ENCODE measurements at places on chromosomes 12 and 14.

DNA sequence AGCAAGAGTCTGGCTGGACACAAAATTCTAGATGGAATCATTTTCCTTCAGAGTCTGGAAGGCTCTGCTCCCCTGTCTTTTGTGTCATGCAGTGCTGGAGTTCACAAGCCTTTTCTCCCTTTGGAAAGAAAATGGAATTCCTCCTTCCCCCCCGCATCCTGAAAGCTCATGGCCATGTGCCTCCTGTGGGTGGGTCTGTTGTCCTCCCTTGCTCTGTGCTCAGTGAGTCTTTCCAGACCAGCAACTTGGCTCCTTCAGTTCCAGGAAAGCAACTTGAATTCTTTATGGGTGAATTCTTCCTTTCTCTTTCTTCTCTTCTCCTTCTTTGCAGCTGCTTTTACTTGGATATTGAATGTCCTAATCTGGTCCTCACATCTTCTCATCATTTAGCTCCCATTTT lies 70.2 kb downstream of the TUNAR start:
- H3K4me3 ChIP-seq = no peak overlapping the region
- H3K4me1 ChIP-seq = no peaks in the 10 kb centered on the region
- DNase-seq = no peak

DNA sequence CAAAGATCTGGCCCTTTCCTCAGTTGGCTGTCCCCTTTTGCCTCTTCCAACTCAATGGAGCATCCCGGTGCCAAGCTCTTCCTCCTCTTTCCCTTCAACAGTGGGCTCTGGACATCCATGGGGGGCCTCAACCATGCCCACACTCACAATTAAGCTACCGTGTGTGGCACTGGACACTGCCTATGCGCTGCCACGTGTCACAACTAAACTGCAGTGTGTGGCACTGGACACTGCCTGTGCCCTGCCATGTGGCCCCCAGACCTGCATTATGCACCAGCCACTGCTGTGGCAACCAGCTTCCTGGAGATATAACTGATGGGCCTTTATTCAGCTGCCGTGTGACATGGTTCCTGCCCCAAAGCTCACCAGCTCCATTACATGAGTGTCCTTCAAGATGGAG lies 179.1 kb downstream of the KCNA5 start:
- H3K36me3 ChIP-seq = no peaks in the 10 kb centered on the region
- no peak for DNase-seq
- no peak overlapping the region for H3K4me3 ChIP-seq
- H3K27me3 ChIP-seq = no peaks in the 10 kb centered on the region
- H3K27ac ChIP-seq = no peak overlapping the region
- no peaks in the 10 kb centered on the region for H3K4me1 ChIP-seq

GRCh38 chr12:117890137-117890536 lies 78.7 kb downstream of the KSR2 start:
- H3K36me3 ChIP-seq = no peaks in the 10 kb centered on the region
- H3K4me1 ChIP-seq = no peaks in the 10 kb centered on the region
- DNase-seq = no peak
- no peaks in the 10 kb centered on the region for H3K27me3 ChIP-seq
- H3K4me3 ChIP-seq = no peak overlapping the region

GRCh38 chr12:26769611-26770010 lies 63.4 kb downstream of the ITPR2 start:
- H3K27me3 ChIP-seq = no peaks in the 10 kb centered on the region
- H3K4me3 ChIP-seq = no peak overlapping the region

DNA sequence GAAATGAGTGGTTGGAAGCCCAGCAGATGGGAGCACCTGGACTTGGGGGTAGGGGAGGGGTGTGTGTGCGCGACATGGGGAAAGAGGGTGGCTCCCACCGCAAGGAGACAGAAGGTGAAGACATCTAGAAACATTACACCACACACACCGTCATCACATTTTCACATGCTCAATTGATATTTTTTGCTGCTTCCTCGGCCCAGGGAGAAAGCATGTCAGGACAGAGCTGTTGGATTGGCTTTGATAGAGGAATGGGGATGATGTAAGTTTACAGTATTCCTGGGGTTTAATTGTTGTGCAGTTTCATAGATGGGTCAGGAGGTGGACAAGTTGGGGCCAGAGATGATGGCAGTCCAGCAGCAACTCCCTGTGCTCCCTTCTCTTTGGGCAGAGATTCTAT lies 9.2 kb downstream of the GABARAPL1 start:
- DNase-seq = no peak
- peak overlapping the region; percentile 56 for H3K27ac ChIP-seq
- no peak overlapping the region for H3K4me3 ChIP-seq
- H3K27me3 ChIP-seq = no peaks in the 10 kb centered on the region

GRCh38 chr12:8675591-8676036 lies 13.0 kb upstream of the MFAP5 start:
- no peak overlapping the region for H3K27ac ChIP-seq
- no peak for DNase-seq
- H3K4me3 ChIP-seq = no peak overlapping the region
- no peaks in the 10 kb centered on the region for H3K36me3 ChIP-seq

GRCh38 chr12:91695964-91696363 lies 449.7 kb downstream of the BTG1 start:
- no peak overlapping the region for H3K27ac ChIP-seq
- no peaks in the 10 kb centered on the region for H3K27me3 ChIP-seq
- H3K4me3 ChIP-seq = no peak overlapping the region
- H3K36me3 ChIP-seq = no peaks in the 10 kb centered on the region

GRCh38 chr12:31386364-31386777 lies 60.4 kb upstream of the SINHCAF start:
- H3K4me1 ChIP-seq = no peaks in the 10 kb centered on the region
- no peak overlapping the region for H3K27ac ChIP-seq
- no peak overlapping the region for H3K4me3 ChIP-seq

DNA sequence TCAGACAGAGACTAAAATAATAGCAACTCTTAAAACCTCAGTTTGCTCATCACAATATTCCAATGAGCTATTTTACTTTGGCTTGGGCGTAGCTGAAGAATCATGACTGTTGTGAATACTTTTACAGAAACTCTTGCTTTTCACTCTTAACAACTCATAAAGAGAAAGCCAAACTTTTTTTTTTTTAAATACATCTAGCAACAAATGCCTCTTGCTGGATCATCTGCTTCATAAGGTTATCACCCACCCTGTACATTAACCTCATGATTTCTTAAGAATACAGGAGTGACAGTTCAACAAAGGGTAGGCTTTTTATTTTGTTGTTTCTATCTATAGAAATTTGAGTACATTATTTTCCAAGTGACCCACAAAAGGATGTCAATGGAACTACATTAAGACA lies 307.4 kb upstream of the DDHD1 start:
- no peak overlapping the region for H3K4me3 ChIP-seq
- no peaks in the 10 kb centered on the region for H3K36me3 ChIP-seq
- H3K27me3 ChIP-seq = no peaks in the 10 kb centered on the region
- DNase-seq = no peak

GRCh38 chr12:116502141-116502725 lies 56.9 kb upstream of the MAP1LC3B2 start:
- no peak for DNase-seq
- H3K27ac ChIP-seq = no peak overlapping the region
- no peaks in the 10 kb centered on the region for H3K27me3 ChIP-seq
- no peak overlapping the region for H3K4me3 ChIP-seq
- no peaks in the 10 kb centered on the region for H3K4me1 ChIP-seq
- H3K36me3 ChIP-seq = no peaks in the 10 kb centered on the region

- peak overlapping the region; percentile 24 for H3K27ac ChIP-seq
- H3K27me3 ChIP-seq = no peaks in the 10 kb centered on the region
- H3K4me3 ChIP-seq = no peak overlapping the region
Observed at GRCh38 chr14:55383541-55384140, 28.0 kb downstream of the ATG14 start.

- no peaks in the 10 kb centered on the region for H3K4me1 ChIP-seq
- H3K4me3 ChIP-seq = no peak overlapping the region
- no peak for DNase-seq
- no peaks in the 10 kb centered on the region for H3K36me3 ChIP-seq
- H3K27me3 ChIP-seq = no peaks in the 10 kb centered on the region
Observed at GRCh38 chr12:70664465-70664881, 27.2 kb upstream of the PTPRB start.

- no peak for DNase-seq
- H3K4me3 ChIP-seq = no peak overlapping the region
- no peaks in the 10 kb centered on the region for H3K4me1 ChIP-seq
- H3K36me3 ChIP-seq = no peaks in the 10 kb centered on the region
Observed at GRCh38 chr14:41817626-41818025, 210.9 kb downstream of the LRFN5 start.

- no peak overlapping the region for H3K27ac ChIP-seq
- no peak for DNase-seq
- no peaks in the 10 kb centered on the region for H3K27me3 ChIP-seq
- H3K36me3 ChIP-seq = no peaks in the 10 kb centered on the region
Observed at GRCh38 chr12:7026854-7027253, 8.6 kb upstream of the LPCAT3 start.

- peaks cover 17% of the 10 kb centered on the region for H3K36me3 ChIP-seq
- DNase-seq = no peak
- peak overlapping the region; percentile 96 for H3K4me3 ChIP-seq
- peaks cover 25% of the 10 kb centered on the region for H3K4me1 ChIP-seq
- H3K27ac ChIP-seq = no peak overlapping the region
Observed at GRCh38 chr12:107684990-107685359, 624 bp upstream of the PWP1 start.

GRCh38 chr14:24508155-24508840 lies at the start of gene CMA1:
TSS of gene CMA1 (minus strand) at chr14:24508265. CDS start at chr14:24508235, 30 bp downstream.
- DNase-seq = no peak
- no peaks in the 10 kb centered on the region for H3K36me3 ChIP-seq
- H3K4me1 ChIP-seq = no peaks in the 10 kb centered on the region
- no peak within 1 kb of the TSS for H3K4me3 ChIP-seq
- no peaks in the 10 kb centered on the region for H3K27me3 ChIP-seq

DNA sequence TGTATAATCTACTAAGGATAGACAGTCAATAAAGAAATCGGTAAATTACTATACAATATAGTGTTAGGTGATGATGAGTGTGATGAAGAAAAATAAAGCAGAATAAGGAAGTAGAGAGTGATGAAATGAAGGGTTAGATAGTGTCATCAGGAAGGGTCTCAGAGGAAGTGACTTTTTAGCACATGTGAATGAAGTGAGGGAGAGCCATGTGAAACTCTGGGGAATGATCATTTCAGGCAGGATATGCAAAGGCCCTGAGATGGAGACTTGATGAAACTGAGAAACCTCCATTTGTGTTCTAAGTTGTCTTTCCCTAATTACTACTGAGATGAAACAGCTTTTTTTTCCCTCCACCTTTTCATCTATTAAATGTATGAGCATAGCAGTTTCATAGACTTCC lies 19.4 kb upstream of the GNPTAB start:
- no peak overlapping the region for H3K27ac ChIP-seq
- H3K4me1 ChIP-seq = no peaks in the 10 kb centered on the region
- DNase-seq = no peak

DNA sequence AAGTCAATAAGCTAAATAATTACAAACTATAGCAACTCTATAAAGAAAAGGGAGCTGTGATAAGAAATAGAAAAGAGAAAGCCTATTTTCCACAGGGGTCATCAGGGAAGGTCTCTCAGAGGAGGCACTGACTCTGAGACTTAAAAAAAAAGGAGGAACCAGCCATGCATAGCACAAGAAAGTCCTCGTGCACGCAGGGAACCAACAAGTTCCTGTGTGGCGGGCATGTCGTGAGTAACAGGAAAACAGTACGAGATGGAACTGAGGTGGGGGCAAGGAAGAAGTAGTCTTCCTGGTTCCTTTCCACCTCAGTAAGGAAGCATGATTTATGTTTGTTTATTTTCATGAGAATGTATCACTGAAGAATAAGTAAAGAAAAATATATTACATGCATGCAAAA lies 367.0 kb upstream of the TMEM132C start:
- no peaks in the 10 kb centered on the region for H3K27me3 ChIP-seq
- no peak overlapping the region for H3K4me3 ChIP-seq
- H3K4me1 ChIP-seq = no peaks in the 10 kb centered on the region
- no peaks in the 10 kb centered on the region for H3K36me3 ChIP-seq
- no peak overlapping the region for H3K27ac ChIP-seq

DNA sequence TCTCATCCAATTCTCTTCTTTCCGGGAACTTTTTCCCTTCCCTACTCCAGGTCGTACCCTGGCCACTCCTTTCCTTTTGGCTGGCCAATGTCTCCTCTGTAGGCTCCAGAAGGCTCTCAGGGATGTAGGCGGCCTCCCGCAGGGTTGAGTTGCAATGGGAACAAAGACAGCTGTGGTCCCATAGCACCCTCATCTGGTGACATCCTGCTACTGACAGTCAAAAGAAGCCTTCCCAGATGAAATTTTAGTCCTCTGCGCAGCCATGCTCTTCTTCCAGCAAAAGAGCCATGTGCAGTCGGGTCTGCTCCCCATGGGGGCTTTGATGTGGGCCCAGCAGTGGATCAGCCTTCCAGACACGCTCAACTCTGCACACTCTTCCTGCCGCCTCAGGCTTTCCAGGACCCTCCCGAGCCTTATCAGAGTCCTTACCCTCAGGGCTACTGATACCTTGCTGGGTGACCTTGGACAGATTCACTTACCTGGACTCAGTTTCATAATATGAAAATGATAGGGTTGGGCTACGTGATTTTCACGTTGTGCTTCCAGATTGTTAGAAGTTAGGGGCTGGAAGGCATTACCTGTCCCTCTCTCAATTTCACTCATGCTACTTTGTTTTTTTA lies 5.5 kb upstream of the CELA1 start:
- no peaks in the 10 kb centered on the region for H3K4me1 ChIP-seq
- no peaks in the 10 kb centered on the region for H3K36me3 ChIP-seq
- no peak overlapping the region for H3K27ac ChIP-seq
- no peak overlapping the region for H3K4me3 ChIP-seq
- peaks cover 8% of the 10 kb centered on the region for H3K27me3 ChIP-seq

GRCh38 chr12:29944269-29945000 lies 160.7 kb upstream of the TMTC1 start:
- H3K4me1 ChIP-seq = no peaks in the 10 kb centered on the region
- H3K4me3 ChIP-seq = no peak overlapping the region
- DNase-seq = no peak

DNA sequence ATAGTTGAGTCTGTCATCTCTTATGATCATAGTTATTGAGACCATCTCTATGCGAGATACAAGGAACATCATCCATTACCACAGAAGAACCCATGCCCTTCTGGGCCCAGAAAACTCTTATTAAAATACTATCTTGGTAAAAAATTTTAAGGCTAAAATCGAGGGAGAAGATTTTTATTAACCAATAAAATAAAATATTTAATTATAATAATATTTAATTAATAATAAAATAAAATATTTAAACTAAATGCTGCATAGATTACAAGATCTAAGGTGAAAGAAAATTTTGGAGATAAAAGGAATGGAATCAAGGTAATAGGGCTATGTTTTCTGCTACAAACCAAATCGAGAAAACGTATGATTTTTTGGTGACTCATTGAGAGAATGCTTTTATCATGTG lies 540.2 kb downstream of the KCNH5 start:
- no peak overlapping the region for H3K27ac ChIP-seq
- no peak for DNase-seq
- no peaks in the 10 kb centered on the region for H3K36me3 ChIP-seq
- no peaks in the 10 kb centered on the region for H3K27me3 ChIP-seq
- H3K4me3 ChIP-seq = no peak overlapping the region

GRCh38 chr12:113242026-113242418 lies 20.8 kb downstream of the TPCN1 start:
- peaks cover 81% of the 10 kb centered on the region for H3K4me1 ChIP-seq
- peaks cover 27% of the 10 kb centered on the region for H3K36me3 ChIP-seq
- H3K27ac ChIP-seq = peak overlapping the region; percentile 83
- H3K27me3 ChIP-seq = no peaks in the 10 kb centered on the region
- DNase-seq = peak; percentile 87

GRCh38 chr12:92908108-92908507 lies 21.0 kb downstream of the EEA1 start:
- H3K36me3 ChIP-seq = no peaks in the 10 kb centered on the region
- H3K27ac ChIP-seq = no peak overlapping the region
- no peak for DNase-seq
- H3K27me3 ChIP-seq = no peaks in the 10 kb centered on the region
- H3K4me1 ChIP-seq = no peaks in the 10 kb centered on the region
- H3K4me3 ChIP-seq = no peak overlapping the region

Data from stomach (tissue), 19 donors.